ENCODE measurements at places on chromosomes 13 and 19. TPM values are rescaled to one million over a fixed set of nuclear protein-coding genes. Genes with fewer than 3 reads are reported as not detected.

- DNase-seq: no peak
Measured at GRCh38 chr13:37001921-37002250, 1.3 kb downstream of the EXOSC8 start.

- no peak for DNase-seq
Measured at GRCh38 chr19:18309525-18310064, 13.3 kb downstream of the LSM4 start.

- DNase-seq: peak; percentile 67
Measured at GRCh38 chr19:737591-738093, 13.3 kb upstream of the MISP start.

PTPRS gene
- 2.0 TPM for total RNA-seq

ZNF730 gene
- 1.2 TPM for total RNA-seq

DNA sequence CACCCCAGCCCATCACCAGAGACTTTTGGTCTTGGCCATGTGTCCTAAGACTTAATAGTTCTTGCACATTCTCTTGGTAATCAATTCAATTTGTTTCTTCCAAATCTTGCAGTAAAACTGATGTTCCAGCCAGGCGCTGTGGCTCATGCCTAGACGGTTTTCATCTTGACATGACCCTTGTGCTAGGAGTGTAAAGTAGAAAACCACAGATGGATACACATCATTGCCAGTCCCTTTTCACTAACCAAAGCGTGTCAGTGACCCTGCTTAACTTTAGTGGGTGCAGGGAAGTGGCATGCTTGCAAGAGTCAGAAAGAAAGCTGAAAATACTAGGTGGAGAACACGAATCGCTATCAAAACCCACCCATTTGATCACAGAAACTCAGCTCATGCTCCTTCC lies 18.0 kb upstream of the CD70 start:
- DNase-seq: no peak

RRAS gene
- total RNA-seq: 13.5 TPM

KCNRG gene
- total RNA-seq: 0.31 TPM

FAM216B gene
- not detected for total RNA-seq

- DNase-seq: no peak
Measured at GRCh38 chr13:34897220-34897619, 44.9 kb upstream of the NBEA start.

CCL25 gene
- total RNA-seq: 0.60 TPM

- no peak for DNase-seq
Measured at GRCh38 chr19:55101261-55101660, 16.2 kb downstream of the PPP1R12C start.

DNA sequence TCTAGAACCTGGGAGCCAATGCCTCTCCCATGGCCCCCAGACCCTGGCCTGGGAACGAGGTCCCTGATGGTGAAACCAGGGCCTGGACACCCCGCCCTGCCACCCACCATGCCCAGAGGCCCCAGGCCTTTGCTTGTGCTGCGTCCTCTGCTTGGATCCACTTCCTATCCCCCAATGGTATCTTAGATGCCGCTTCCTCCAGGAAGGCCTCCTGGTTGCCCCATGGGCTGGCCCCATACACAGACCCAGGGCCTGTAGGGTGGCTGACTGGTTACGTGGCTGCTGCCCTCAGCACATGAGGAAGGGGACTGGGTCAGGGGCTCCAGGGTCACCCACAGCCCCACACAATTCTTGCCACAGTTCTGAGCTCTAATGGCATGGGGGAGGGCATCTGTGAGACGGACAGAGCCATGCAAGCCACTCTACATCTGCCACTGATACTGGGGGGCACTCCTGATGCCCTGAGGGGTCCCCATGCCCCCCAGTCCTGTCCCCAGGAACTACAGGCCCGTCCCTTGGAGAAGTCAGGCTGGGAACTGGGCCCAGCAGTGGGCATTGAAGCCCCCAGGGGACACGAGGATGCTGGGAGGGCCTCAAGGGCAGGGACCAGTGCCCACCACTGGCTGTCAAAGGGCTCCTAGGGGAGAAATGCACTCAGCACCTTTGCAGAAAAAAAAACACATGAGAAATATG lies 5.0 kb downstream of the RPL36 start:
- no peak for DNase-seq

- DNase-seq: no peak
Measured at GRCh38 chr13:99722931-99723330, 221.7 kb downstream of the TM9SF2 start.

- no peak for DNase-seq
Measured at GRCh38 chr19:5128251-5128935, 159.5 kb downstream of the KDM4B start.

LGALS7 gene
- total RNA-seq: not detected

- DNase-seq: no peak
Measured at GRCh38 chr13:49498206-49498605, 2.5 kb downstream of the PHF11 start.

GRCh38 chr13:33676045-33676989 lies 141.6 kb upstream of the RFC3 start:
- DNase-seq: peak; percentile 37

- DNase-seq: no peak
Measured at GRCh38 chr13:97254816-97255215, 32.7 kb downstream of the MBNL2 start.

SERP2 gene
- 1.0 TPM for total RNA-seq

TSHZ3 gene
- 3.0 TPM for total RNA-seq

- DNase-seq: no peak
Measured at GRCh38 chr13:100040196-100040595, 48.7 kb upstream of the PCCA start.

DNA sequence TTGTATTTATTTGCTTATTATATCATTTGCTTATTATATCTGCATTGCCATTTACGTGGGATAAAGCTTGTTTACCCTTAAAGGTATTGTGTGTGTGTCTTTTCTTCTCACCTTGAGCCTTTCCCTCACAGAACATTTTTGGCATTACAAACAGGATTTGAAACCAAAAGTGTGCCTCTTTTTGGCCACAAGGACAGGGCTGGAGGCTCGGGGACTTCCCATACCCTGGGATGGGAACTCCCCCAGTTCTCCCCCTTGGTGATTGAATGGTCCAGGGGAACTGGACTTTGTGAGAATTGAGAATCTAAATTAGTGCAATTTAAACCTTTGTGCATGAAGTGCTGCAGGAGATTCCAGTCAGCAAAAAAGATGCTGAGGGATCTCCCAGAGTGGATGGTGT lies 2.4 kb upstream of the ZNF506 start:
- DNase-seq: no peak

DNA sequence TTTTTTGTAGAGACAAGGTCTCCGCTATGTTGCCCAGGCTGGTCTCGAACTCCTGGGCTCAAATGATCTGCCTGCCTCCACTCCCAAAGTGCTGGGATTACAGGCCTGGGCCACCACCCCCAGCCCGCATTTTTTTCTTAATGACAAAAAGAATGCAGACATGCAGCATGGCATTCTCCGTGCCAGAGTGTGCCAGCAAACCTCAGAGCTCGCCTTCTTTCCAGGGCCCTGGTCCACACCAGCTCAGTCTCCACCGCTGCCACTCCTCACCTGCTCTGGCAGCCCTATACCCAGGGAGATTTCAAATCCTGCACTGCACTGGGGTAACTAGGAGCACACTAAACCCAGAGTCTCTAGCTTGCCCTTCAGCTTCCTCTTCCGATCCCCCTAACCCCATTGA lies 41.7 kb downstream of the ZIC5 start:
- DNase-seq: no peak

METTL21C gene
- total RNA-seq: not detected

Measured in activated T-cell treated with anti-CD3 and anti-CD28 coated beads, Interleukin-2, amount 50 U/mL, for 72 hours (primary cell).